ENCODE measurements at places on chromosomes 3 and 15. TPM values are rescaled to one million over a fixed set of nuclear protein-coding genes. Genes with fewer than 3 reads are reported as not detected.

The MYL3 gene
- 0.08 TPM for total RNA-seq

The SI gene
- not detected for total RNA-seq

The XCR1 gene
- 0.23 TPM for total RNA-seq

The HYAL1 gene
- total RNA-seq, result 0.60 TPM

The ONECUT1 gene
- total RNA-seq, result not detected

The CPLX3 gene
- not detected for total RNA-seq

The MYLK gene
- total RNA-seq, result 85.2 TPM

The ATP10A gene
- 4.4 TPM for total RNA-seq

The ST6GAL1 gene
- total RNA-seq, result 6.0 TPM

The IL17RD gene
- 2.7 TPM for total RNA-seq

The SCG5 gene
- total RNA-seq, result 100 TPM

The IQCH gene
- total RNA-seq, result 1.3 TPM

The PRRT3 gene
- total RNA-seq, result 1.3 TPM

The THAP10 gene
- total RNA-seq, result 0.35 TPM

The MAP1A gene
- 31.1 TPM for total RNA-seq

The PLA2G4F gene
- total RNA-seq, result not detected

The TRPC1 gene
- total RNA-seq, result 29.0 TPM

The SLC22A13 gene
- total RNA-seq, result 0.94 TPM

The SCN5A gene
- total RNA-seq, result 0.08 TPM

The CCR2 gene
- under 0.01 TPM for total RNA-seq

The CTNNB1 gene
- 818 TPM for total RNA-seq

The COMMD2 gene
- 27.3 TPM for total RNA-seq

The WDR76 gene
- total RNA-seq, result 1.9 TPM

The GATA2 gene
- total RNA-seq, result 2.9 TPM

The ARHGAP11A gene
- total RNA-seq, result 6.5 TPM

The LRRC34 gene
- 1.2 TPM for total RNA-seq

The CCDC54 gene
- total RNA-seq, result not detected

The WNT5A gene
- 0.15 TPM for total RNA-seq

Data from smooth muscle cell of the coronary artery (primary cell).